ENCODE measurements at places on chromosomes 2 and 18.

DNA sequence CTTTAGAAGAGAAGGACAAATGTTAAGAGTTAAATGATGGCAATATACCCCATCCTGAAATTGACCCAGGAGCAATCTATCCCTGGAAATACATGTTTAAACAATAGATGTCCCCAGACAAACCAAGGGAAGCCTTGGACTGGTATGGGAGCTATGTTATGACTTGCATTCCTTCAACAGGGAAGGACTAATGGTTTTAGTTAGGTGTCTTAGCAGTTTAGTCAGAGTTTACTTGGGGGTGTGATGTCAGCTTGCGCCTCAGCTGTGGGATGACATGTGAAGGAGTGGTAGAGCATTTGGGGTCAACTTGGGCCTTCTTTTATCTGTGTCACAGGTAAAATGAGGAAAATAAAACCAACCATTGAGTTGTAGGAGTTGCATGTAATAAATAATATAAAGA is 36.8 kb downstream of the SPC25 start:
- peaks cover 2% of the 10 kb centered on the region for H3K4me1 ChIP-seq
- no peaks in the 10 kb centered on the region for H3K36me3 ChIP-seq
- no peak for DNase-seq
- no peak overlapping the region for H3K4me3 ChIP-seq

- no peaks in the 10 kb centered on the region for H3K36me3 ChIP-seq
- H3K27me3 ChIP-seq = no peaks in the 10 kb centered on the region
- no peak for DNase-seq
- no peaks in the 10 kb centered on the region for H3K4me1 ChIP-seq
- no peak overlapping the region for H3K4me3 ChIP-seq
- no peak overlapping the region for H3K27ac ChIP-seq
These were observed 200.1 kb downstream of the NDUFA10 start for GRCh38 chr2:239824866-239825704.

DNA sequence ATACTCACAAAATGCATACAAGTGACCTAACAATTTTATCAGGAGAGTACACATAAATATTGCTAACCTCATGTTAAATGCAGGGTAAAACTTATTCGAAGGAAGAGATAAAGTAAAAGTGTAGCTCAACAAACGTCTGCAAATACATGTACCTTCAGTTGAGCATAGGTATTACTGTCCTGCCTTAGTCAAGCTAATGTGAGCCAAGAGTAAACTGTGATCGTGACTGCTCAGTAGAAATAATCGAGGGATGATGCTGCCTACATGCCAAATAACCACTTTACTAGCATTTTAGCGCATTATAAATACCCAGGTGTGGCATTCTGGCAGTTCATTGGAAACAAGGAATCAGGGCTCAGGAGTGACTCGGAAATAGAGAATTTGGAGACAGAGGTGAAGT is 779.5 kb downstream of the SOCS6 start:
- no peaks in the 10 kb centered on the region for H3K4me1 ChIP-seq
- H3K27ac ChIP-seq = no peak overlapping the region
- H3K36me3 ChIP-seq = no peaks in the 10 kb centered on the region
- DNase-seq = no peak

GRCh38 chr2:223052548-223053483 is 826 bp downstream of the KCNE4 start:
- no peak overlapping the region for H3K4me3 ChIP-seq
- peaks cover 3% of the 10 kb centered on the region for H3K4me1 ChIP-seq
- DNase-seq = peak; percentile 47
- no peaks in the 10 kb centered on the region for H3K27me3 ChIP-seq
- H3K36me3 ChIP-seq = no peaks in the 10 kb centered on the region
- no peak overlapping the region for H3K27ac ChIP-seq

All from mesenchymal stem cell (in vitro differentiated cells and primary cell).